Renal cortical epithelial cell (primary cell): ENCODE measurements at places on chromosomes 2 and 18. TPM values are rescaled to one million over a fixed set of nuclear protein-coding genes. Genes with fewer than 3 reads are reported as not detected.

Gene DYSF
- total RNA-seq: 10.2 and 20.1 TPM in 2 replicates

Gene GCKR
- 1.4 and 1.6 TPM in 2 replicates for total RNA-seq

Gene OSBPL1A
- 21.2 and 35.1 TPM in 2 replicates for total RNA-seq

Gene UGT1A6
- total RNA-seq: 206 and 675 TPM in 2 replicates

Gene ALK
- total RNA-seq: not detected in 2 replicates

Gene AGAP1
- total RNA-seq: 10.2 and 17.6 TPM in 2 replicates

Gene INO80D
- total RNA-seq: 7.5 and 15.3 TPM in 2 replicates

Gene SLC38A11
- total RNA-seq: 0.69 and 1.2 TPM in 2 replicates

Gene MFF
- total RNA-seq: 61.3 and 110 TPM in 2 replicates

Gene RMDN2
- total RNA-seq: 5.2 and 18.1 TPM in 2 replicates

Gene LRRTM1
- total RNA-seq: not detected in 2 replicates

Gene VRK2
- 24.8 and 33.6 TPM in 2 replicates for total RNA-seq

Gene MEP1B
- not detected in 2 replicates for total RNA-seq

Gene DSG2
- 111 and 134 TPM in 2 replicates for total RNA-seq

Gene MC5R
- total RNA-seq: not detected in 2 replicates

Gene PASK
- total RNA-seq: 3.1 and 3.9 TPM in 2 replicates

Gene ADRA2B
- total RNA-seq: not detected in 2 replicates

Gene MAP2
- total RNA-seq: 8.7 and 18.3 TPM in 2 replicates

Gene ATIC
- total RNA-seq: 32.0 and 90.1 TPM in 2 replicates

Gene HK2
- total RNA-seq: 12.0 and 25.6 TPM in 2 replicates

Gene SP5
- 0.10 and 0.69 TPM in 2 replicates for total RNA-seq

Gene SPEG
- 2.3 and 10.8 TPM in 2 replicates for total RNA-seq

Gene KRTCAP3
- 0.85 and 3.5 TPM in 2 replicates for total RNA-seq

Gene DNER
- 1.2 TPM in 1 of 2 replicates, not detected in the other for total RNA-seq

Gene AKAIN1
- not detected in 2 replicates for total RNA-seq

Gene CD28
- not detected in 2 replicates for total RNA-seq

Gene FOXD4L1
- 0.20 TPM in 1 of 2 replicates, not detected in the other for total RNA-seq

Gene REEP1
- total RNA-seq: 0.17 and 0.35 TPM in 2 replicates

Gene LRRC30
- not detected in 2 replicates for total RNA-seq

Gene TMEM178A
- total RNA-seq: 2.1 and 2.9 TPM in 2 replicates

Gene CHPF
- 73.8 and 136 TPM in 2 replicates for total RNA-seq

Gene LYG2
- not detected in 2 replicates for total RNA-seq

Gene SIX2
- total RNA-seq: 0.05 and 0.35 TPM in 2 replicates

Gene TMEM247
- not detected in 2 replicates for total RNA-seq

Gene GNAL
- total RNA-seq: 0.87 and 0.94 TPM in 2 replicates

Gene MC4R
- total RNA-seq: not detected in 2 replicates

Gene HDAC4
- total RNA-seq: 8.3 and 29.4 TPM in 2 replicates

Gene CTAGE1
- under 0.01 TPM in 1 of 2 replicates, not detected in the other for total RNA-seq

Gene IGFBP2
- total RNA-seq: 42.6 and 151 TPM in 2 replicates

Gene CHMP3
- 105 and 241 TPM in 2 replicates for total RNA-seq

Gene STPG4
- 0.20 and 0.52 TPM in 2 replicates for total RNA-seq
